ENCODE measurements at places on chromosomes 2 and 18.

GRCh38 chr2:152436148-152436547 is 101.2 kb downstream of the FMNL2 start:
- no peak for DNase-seq

GRCh38 chr18:49898421-49898820 is 85.1 kb upstream of the ACAA2 start:
- no peak for DNase-seq

- no peak for DNase-seq
Observed at GRCh38 chr2:102677244-102678215, 58.2 kb downstream of the SLC9A2 start.

GRCh38 chr2:178531168-178531567 is 50.9 kb downstream of the PLEKHA3 start:
- no peak for DNase-seq

GRCh38 chr2:126244937-126245336 is 411.0 kb upstream of the GYPC start:
- peak; percentile 2 for DNase-seq

GRCh38 chr2:14635391-14635871 is 2.9 kb downstream of the LRATD1 start:
- DNase-seq: no peak

- no peak for DNase-seq
Observed at GRCh38 chr2:68251855-68252399, 405 bp downstream of the PPP3R1 start.

DNA sequence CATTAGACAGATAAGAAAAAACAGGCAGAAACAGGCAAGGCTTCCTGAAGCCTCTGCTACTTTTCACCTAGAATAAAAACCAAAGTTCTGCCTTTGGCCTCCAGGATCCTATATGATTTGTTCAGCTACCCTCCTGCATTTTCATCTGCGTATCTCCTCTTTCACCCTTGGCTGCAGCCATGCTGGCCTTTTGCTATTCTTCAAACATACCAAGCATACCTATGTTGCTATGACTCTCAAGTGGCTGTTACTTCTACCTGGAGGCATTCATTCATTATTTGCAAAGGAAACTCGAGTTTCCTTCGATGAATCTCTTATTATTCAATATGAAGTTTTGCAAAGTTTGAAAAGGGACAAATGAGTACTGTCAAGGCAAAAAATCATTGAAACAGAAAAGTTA is 106.4 kb upstream of the HNMT start:
- DNase-seq: no peak

GRCh38 chr18:59488899-59489298 is 129.8 kb upstream of the LMAN1 start:
- no peak for DNase-seq

- no peak for DNase-seq
Observed at GRCh38 chr2:63981702-63982103, 37.5 kb downstream of the VPS54 start.

DNA sequence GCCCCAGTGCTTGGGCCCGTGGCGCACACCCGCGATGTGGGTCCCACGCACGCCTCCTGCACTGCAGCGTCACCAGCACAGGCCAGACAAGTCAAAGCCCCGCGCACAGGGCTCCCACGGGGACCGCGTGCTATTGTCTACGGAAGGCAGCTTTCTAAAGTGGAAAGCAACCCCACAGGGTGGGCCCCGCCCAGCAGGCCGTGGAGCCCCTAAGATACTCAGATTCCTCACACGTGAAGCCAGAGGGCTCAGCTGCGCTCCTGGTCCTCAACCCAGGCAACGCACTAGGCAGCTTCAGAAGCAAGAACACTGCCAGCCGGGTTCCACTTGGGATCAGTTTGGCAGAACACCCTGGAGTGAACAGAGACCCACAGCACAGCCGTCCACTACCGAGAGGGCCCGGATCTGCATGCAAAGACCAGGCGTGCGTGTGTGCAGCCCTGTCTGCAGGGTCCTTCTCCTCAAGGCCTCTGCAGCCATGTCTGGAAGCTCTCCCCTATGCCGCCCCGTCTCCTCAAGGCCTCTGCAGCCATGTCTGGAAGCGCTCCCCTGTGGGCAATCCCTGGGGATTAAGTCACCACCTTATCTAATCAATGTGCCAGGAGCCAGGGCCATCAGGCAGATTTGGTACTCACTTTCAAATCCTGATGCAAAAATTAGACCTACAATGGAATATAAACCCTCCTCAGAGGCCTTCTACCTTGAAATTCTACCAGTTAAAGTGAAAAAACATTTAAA is 231.3 kb downstream of the HDAC4 start:
- DNase-seq: no peak

- DNase-seq: no peak
Observed at GRCh38 chr2:12010779-12011178, 264.3 kb downstream of the LPIN1 start.

DNA sequence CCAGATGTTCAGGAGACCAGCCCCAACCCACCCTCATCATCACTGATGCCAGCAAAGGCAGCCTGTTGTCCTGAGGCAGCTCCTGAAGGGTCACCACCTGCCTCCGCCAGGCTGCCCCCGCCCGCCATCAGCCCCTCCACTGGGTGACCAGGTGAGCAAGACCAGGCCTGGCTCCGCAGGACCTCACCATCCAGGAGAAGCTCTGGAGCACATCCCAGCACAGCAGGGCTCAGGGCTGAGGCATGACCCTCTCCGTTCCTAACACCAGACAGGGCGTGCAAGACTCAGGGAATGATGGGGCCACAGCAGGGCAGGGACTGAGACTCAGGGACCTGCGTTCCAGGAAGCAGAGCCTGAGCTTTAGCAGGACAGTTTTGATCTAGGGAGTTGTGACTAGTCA is 218.8 kb upstream of the RAB6C start:
- no peak for DNase-seq

DNA sequence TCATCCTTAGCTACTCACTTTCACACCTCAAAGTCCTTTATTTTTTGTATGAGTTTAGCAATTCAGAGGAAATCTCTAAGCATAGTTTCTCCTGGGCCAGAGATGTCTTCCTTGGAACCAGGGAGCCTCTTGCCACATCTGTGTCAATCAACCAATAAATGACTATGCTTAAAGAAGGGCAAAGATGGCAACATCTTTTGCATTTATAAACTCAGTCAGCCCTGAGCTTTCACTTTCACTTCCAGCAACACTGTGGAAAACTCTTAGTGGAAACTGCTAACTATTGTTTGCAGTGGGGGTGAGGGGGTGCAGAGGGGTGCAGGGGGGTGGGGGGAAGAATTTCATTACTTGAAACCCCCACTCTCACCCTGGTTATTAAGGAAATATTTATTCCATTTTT is 3.4 kb downstream of the ACVR1C start:
- no peak for DNase-seq

- DNase-seq: no peak
Observed at GRCh38 chr18:8595445-8595844, 13.8 kb upstream of the RAB12 start.

DNA sequence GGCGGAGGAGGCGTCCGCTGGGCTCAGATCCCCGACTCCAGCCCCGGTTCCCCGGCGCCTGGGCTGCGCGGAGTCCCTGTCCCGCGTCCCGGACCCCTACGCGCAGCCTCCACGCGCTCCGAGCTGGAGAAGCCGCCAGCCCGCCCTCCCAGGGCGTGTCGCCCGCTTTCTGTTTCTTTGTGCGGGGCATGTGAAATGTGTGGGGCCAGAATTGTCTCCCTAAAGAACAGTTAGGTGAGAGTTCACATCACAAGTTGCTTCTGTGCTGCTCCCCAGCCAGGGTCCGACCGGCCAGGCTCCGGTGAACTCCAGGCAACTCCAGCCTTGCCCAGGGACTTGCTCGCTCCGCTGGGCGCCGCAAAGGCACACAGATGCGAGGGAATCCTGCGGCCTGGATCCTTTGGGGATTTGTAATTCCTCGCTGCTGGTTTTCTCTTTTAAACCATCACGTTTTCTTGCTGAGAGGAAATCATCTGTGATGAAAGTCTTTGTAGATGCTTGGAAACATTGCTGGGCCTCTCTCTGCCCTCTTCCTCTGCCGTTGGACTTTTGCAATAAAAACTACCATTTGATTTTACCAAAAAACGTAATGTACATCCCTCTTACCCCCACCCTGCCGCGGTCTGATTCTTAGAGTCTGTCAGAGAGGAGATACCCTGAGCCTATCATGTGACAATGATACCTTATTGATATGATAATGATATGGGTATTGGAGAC is 631 bp downstream of the GYPC start:
- no peak for DNase-seq

- DNase-seq: no peak
Observed at GRCh38 chr2:119440873-119441272, 9.2 kb downstream of the TMEM37 start.

- no peak for DNase-seq
Observed at GRCh38 chr2:157866202-157866601, 9.9 kb downstream of the ACVR1 start.

DNA sequence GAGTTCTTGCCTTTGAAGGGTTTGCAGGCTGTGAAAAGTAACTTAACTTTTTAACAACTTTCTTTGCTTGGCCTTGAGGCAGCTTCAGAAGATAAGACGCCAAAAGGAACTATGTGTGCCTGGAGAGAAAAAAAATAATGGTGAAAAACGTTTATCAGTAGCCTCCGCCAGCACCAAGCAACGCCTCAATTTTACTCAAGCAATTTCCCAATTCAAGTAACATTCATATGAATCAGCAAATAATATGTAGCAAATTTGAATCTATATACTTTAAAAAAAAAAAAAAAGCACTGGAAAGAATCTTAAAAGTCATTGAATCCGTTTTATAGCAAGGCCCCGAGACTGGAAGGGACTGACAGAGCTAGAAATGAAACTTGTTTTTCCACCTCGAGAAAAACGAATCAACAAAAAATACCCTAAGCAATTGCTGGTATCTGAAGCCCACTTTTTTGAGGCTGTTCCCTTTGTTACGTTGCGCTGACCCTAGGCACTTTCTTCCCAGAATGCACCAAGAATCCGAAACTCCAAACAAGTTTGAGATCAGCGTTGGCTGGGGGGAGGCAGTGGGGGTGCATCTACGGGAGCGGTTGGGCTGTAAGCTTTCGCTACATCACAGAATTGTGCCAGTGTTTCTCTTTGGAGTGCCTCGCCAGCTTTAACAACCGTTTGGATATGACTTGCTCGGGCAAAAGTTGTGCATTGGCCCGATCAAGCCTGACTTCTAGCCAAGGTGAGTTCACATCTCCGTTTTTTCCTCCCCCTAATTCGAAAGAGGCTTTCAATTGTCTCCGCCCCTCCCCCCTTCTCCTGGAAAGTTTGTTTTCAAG is 2.7 kb upstream of the TGIF1 start:
- no peak for DNase-seq

DNA sequence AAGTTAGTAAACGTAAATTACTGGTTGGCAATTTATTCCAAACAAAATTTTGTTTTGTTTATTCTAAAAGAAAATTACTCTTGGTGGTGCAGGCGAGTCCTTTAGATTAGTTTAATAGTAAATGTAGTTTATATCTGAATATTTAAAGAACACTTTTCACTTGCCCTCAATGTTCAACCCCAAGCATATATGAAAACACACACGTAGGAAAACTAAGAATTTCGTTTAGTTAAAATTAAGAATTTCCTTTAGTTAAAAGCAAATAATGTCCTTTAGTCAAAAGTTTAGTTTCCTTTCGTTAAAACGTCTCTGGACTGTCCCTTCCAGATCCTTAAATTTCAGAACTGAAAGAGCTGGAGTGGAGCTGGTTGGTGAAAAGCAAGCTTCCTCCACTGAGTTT is 19.1 kb upstream of the CYTIP start:
- DNase-seq: no peak

- no peak for DNase-seq
Observed at GRCh38 chr2:84481702-84482101, 22.6 kb upstream of the SUCLG1 start.

DNA sequence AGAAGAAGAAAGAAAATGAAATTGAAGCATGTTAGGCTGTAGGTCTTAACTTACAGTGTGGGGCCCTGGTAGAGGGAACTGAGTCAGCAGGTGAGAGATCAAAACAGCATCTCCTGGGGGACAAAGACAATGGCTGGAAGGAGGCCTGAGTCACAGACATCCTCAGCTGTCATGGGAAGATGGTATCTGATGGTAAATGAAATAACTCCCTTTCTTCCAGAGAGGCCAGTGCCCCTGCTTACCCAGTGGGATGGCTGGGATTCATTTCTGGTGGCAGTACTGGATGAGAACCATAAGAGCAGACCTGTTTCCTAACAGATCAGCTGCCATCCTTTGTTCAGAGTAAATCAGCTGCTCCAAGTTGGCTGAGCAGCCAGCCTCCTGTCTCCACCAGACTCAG is 251.3 kb upstream of the EPAS1 start:
- no peak for DNase-seq

GRCh38 chr2:101179982-101180381 is 28.8 kb upstream of the TBC1D8 start:
- no peak for DNase-seq

- no peak for DNase-seq
Observed at GRCh38 chr18:10320791-10321190, 133.6 kb upstream of the APCDD1 start.

GRCh38 chr2:205750797-205751196 is 68.5 kb downstream of the NRP2 start:
- no peak for DNase-seq

GRCh38 chr2:108594982-108595464 is 60.8 kb downstream of the LIMS1 start:
- no peak for DNase-seq

GRCh38 chr2:160493227-160494028 is at the start of gene RBMS1:
Gene RBMS1, minus strand, starts transcription at chr2:160493807. Its CDS starts 444 bp downstream, at chr2:160493363.
- DNase-seq: no peak

- no peak for DNase-seq
Observed at GRCh38 chr18:79525556-79526467, 130.1 kb downstream of the NFATC1 start.

All from iPS DF 19.7 (cell line).